ENCODE measurements at places on chromosomes 16 and 17.
A peak's percentile ranks its signal among the peaks of the same experiment; 100 is the strongest.

GRCh38 chr17:31078290-31078689, 16.5 kb upstream of the NF1 start:
- DNase-seq: no peak

- peak; percentile 100 for DNase-seq
These were observed 1.8 kb upstream of the SOST start for GRCh38 chr17:43760254-43760852.

GRCh38 chr17:48724251-48725003, 1.4 kb downstream of the PRAC2 start:
- DNase-seq: peak; percentile 97

GRCh38 chr17:5714993-5715392, 130.7 kb upstream of the NLRP1 start:
- DNase-seq: no peak

DNA sequence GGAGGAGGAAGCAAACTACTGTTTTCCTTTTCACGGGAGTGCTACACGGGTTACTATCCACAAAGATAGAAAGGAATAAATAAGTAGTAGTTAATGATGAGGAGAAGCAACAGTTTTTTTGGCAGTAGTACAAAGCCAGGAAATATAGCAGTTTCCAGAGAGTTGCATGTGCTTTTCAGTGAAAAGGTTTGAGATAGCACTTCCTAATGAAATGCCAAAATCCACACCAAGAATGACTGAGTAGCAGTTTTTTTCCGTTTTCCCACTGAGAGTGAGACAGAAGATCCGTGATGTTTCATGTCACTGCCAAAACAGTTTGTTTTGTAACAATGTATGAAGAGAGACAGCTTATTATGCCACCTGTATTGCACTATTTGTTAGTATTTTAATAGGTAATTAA, 129.1 kb downstream of the STX8 start:
- DNase-seq: no peak

GRCh38 chr16:12354296-12354833, 377.8 kb downstream of the SNX29 start:
- DNase-seq: no peak

Data from endodermal cell (in vitro differentiated cells).